Astrocyte of the spinal cord (primary cell): ENCODE measurements at places on chromosomes 7 and 10.

DNA sequence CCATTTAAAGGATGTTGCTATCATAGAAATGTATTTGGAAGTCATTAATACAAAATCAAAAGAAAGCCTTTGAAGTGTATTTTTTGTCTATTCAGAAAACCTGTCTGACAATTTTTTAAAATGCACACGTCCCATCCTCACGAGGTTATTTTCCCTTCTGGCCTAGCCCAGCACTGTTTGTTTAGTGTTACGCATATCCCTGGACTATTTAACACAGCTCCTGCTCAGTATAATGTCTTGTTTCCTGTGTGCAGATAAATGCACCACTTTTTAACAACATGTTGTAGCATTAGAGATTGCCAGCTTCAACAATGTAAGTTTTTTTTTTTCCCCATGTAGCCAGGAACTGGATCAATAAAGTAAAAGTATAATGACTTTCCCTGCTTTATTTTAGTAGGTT is 102.6 kb upstream of the SFMBT2 start:
- no peak for DNase-seq

- DNase-seq = no peak
Observed at GRCh38 chr7:91007371-91007770, 256.9 kb upstream of the FZD1 start.

DNA sequence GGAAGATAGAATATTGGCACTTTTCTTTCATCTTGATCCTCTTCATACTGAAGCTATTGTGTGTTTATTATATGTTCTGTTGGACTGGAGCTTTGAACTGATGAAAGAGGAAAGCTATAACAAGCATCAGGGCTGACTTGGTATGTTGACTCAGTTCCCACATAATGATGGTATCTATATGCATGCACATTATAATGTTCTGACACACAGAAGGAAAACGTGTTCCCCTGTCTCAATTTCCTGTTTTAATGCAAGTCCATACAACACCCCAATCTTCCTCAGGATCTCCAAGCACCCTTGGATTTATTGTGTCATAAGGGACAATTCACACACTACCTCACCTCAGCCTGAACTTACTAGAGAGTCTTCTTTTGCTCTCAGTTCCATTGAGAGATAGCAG is 8.3 kb upstream of the WASL start:
- DNase-seq = no peak

- DNase-seq = peak; percentile 78
Observed at GRCh38 chr10:29634764-29635625, at the start of gene SVIL. TSS of gene SVIL (minus strand) at chr10:29634971. CDS start at chr10:29555058, 79,913 bp downstream.

- no peak for DNase-seq
Observed at GRCh38 chr7:53302496-53303246, 267.2 kb downstream of the POM121L12 start.

DNA sequence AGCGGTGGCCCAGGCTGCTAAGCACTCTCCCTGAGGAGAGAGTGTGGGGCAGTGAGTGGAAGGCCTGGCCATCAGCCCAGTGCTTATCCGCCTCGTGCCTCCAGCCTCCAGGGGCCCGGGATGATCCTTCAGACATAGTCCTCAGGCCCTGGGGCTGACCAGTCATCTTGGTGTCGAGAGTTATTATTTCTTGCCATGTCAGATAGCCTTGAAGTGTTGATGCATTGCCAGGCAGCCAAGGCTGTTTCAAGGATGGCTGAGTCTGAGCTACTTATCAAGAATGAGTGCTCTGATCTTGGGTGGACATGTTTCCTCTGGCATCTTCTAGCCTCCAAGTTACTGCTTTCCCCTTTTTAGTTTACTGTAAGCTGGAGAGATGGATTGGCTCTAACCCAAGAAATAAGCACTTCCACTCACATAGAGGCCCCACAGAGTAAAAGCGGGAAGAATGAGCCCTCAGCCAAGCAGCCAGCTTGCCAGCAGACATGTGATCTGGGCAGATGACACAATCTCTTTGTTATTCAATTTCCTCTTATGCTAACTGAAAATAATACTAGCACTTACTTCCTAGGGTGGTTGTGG is 136.5 kb upstream of the NAMPT start:
- peak; percentile 94 for DNase-seq

DNA sequence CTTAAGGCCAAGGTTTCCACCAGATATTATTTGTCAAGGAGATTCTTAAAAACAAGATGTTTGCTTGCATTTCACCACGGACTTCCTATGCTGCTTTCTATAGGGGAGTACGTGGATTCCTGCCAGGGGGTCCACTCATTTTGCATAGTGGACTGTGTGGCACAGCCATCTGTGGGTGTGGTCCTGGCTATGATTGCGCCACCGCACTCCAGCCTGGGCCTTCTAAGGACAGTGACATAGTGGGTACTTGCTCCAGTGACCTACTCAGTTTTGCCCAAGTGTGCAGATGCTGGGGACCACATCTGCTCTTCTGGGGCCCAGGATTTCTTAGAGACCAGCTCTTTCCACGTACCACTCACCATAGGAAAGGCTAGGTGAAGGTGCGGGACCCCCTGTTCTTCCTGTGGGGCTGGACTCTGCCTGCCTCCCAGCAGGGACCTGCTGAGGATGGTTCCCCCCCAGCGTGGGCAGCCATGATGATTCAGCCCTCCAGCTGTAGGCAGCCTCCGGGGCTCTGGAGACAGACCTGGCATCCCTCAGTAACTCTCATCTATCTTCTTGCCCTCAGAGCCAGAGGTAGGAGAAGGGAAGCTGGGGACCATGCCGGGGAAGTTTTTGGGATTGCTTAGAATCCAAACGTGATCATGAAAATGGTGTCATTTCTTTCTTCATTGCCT is 42.9 kb downstream of the HK1 start:
- no peak for DNase-seq

GRCh38 chr10:29619241-29619669 is 15.5 kb downstream of the SVIL start:
- peak; percentile 56 for DNase-seq

DNA sequence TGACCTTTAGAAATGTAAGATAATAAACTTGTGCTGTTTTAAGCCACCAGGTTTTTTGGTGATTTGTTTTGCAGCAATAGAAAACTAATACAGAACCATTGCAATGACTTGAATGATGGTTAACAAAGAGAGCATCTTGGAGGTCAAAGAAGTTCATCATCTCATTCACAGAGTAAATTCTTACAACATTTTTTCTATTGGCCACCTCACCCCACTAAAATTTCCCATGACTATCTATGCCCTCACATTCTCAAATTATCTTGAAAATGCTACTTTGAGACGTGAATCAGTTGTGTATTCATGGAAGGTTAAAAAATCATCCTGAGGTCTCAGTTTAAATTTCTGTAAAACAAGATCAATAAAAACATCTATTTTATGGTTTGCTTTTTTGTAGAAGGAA is 754.2 kb downstream of the SORCS1 start:
- DNase-seq = no peak

GRCh38 chr7:88565401-88565800 is 194.1 kb upstream of the ZNF804B start:
- no peak for DNase-seq

GRCh38 chr10:28652703-28653102 is 24.6 kb upstream of the BAMBI start:
- no peak for DNase-seq
